ENCODE measurements at places on chromosomes 4 and X.
A peak's percentile ranks its signal among the peaks of the same experiment; 100 is the strongest.

GRCh38 chr4:2183394-2183793 is 58.5 kb downstream of the HAUS3 start:
- DNase-seq = no peak

DNA sequence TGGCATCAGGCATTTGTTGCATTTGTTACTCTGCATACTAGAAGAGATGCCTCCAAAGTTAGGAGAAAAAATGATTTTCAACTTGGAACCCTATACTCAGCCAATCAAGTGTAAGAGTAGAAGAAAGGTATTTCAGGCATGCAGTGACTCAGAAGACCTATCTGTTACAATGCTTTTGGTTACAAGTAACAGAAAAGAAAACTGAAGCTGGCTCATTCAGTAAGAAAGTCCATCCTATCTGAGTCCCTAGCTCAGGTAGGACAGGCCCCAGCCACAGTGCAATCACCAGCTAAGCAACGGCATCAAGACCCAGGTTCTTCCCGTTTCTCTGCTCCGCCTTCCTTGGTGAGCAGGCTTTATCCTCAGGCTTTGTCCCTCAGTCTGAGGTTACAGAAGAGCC is 23.3 kb downstream of the MECP2 start:
- no peak for DNase-seq

- DNase-seq = no peak
Observed at GRCh38 chr4:38493066-38493465, 170.9 kb upstream of the KLF3 start.

DNA sequence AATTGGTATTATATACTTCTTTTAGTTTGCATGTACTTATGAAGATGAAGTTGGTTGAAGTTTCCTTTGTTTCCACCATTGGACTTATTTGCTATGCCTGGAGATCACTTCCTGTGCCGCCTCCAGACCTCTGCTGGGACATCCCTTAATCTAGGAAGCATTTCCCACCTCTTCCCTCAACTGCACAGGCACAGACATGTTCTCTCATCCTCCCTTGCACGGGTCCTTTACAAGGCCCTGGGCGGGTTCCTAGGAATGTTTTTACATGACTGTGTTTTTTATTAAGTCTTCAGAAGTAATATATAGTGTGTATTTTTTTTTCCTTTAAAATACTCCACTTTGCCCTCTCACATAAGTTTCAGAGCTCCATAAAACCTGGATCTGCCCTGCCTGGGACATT is 51.0 kb downstream of the TMEM131L start:
- no peak for DNase-seq

DNA sequence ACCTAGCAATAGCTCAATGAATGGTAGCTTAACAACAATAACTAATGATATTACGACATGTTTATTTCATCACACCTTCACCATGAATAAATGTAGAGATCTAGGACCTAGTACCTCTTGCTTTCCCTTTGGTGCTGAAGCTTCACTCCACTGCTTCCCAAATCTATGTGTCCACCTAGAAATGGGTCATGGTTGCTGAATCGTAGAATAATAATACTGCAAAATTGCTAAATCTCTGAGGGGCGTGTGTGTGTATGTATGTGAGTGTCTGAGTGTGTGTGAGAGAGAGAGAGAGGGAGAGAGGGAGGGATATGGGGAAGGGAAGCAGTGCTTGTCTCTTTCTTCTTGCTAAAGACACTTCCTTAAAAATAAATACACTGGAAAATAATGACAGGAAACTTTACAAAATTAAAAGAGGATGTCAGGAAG is 109.3 kb upstream of the BMP2K start:
- DNase-seq = no peak

- DNase-seq = no peak
Observed at GRCh38 chrX:47214435-47215077, 3.9 kb upstream of the CDK16 start.

GRCh38 chr4:83323136-83323535 is 11.5 kb downstream of the HPSE start:
- no peak for DNase-seq

- DNase-seq = no peak
Observed at GRCh38 chr4:2400841-2401609, 17.4 kb downstream of the ZFYVE28 start.

- DNase-seq = no peak
Observed at GRCh38 chr4:99324979-99325378, 3.8 kb upstream of the ADH1B start.

GRCh38 chr4:72846280-72847111 is 223.0 kb downstream of the COX18 start:
- DNase-seq = no peak

GRCh38 chr4:39865280-39865679 is 112.4 kb downstream of the PDS5A start:
- DNase-seq = no peak

DNA sequence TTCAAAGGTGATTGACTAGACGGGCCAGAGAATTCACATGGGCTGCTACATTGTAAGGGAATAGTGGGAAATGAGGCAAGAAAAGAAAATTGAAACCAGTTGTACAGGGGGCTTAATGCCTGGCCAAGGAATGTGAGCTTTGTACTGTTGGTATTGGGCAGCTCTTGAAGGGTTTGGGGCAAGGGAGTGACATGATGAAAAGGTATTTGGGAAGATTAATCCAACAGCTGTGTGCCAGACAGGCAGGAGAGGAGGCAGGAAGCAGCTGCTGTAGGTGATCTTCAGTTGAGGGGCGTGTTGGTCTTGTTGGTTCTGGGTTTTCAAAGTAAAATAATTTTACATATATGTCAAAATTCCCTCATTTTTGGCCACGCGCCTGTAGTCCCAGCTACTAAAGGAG is 384.5 kb upstream of the TENM3 start:
- DNase-seq = no peak

- DNase-seq = peak; percentile 13
Observed at GRCh38 chrX:14032406-14032805, 2.7 kb upstream of the GEMIN8 start.

- no peak for DNase-seq
Observed at GRCh38 chr4:4315461-4316149, 25.6 kb downstream of the ZBTB49 start.

- DNase-seq = peak; percentile 6
Observed at GRCh38 chr4:152937336-152938236, 1.5 kb downstream of the FHDC1 start.

DNA sequence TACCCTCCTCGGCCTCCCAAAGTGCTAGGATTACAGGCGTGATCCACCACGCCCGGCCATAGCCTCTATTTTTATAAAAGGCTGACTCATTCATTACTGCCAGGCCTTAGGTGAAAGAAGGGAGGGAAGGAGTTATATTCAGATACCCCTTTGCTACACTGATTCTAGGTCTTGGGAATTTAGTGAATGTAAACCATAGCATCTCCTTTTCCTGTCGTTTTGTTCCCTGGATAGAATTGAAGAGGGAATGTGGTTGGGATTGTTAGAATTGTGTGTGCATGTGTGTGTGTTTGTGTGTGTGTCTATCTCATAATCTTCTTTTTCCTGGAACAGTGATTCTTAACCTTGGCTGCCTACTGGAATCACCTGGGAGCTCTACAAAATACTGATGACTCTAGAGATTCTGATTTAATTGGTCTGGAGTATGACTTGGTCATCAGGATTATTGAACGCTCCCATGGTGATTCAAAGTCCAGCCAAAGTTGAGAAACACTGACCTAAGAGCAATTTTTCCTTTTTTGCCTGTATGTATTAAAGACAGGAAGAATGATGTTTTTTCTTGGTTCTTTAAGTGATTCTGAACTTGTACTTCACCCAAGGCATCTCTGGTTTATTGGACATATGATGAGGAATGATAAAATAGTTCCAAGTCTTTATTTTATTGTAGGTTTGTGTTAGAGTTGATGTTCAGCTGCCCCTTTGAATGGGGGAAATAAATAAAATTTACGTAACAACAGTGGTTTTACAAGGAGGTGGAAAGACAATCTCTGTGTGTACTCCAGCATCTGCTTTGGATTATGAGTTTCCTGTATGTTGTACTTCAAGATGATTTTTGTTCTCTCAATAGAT is 37.0 kb downstream of the NAP1L5 start:
- DNase-seq = no peak

GRCh38 chr4:1579901-1580691 is 104.0 kb downstream of the FAM53A start:
- peak; percentile 96 for DNase-seq

DNA sequence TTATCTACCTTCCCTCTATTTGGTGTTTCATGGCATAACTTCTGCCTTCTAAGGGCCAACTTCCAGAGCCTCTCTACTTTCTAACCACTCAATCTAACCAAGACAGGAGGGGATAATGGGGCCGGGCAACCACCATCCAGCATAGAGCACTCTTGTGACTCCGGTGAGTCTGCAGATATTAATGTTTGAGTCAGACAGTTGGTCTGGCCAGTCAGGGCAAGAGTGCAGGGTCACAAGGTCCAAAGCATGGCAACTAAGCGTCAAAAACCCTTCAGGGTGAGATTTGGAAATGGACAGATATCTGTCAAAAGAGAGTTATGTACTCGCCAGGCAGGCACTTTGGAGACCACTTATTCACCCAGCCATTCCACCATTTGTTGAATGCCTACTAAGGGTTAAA is 105.0 kb downstream of the PALLD start:
- no peak for DNase-seq

DNA sequence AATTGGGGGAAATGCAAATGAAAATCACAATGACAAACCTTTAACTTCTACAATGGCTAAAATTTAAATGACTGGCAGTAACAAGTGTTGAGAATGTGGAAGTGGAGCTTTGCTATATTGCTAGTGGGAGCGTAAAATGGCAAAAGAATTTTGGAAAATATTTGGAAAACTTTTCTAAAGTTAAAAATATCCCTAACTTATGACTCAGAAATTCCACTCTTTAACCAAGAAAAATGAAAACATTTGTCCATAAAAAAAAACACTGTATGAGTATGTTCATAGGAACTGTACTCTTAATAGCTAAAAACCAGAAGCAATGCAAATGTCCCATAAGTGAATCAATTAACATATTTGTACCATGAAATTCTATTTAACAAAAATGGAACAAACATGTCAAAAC is 3.6 kb downstream of the TBCK start:
- no peak for DNase-seq

DNA sequence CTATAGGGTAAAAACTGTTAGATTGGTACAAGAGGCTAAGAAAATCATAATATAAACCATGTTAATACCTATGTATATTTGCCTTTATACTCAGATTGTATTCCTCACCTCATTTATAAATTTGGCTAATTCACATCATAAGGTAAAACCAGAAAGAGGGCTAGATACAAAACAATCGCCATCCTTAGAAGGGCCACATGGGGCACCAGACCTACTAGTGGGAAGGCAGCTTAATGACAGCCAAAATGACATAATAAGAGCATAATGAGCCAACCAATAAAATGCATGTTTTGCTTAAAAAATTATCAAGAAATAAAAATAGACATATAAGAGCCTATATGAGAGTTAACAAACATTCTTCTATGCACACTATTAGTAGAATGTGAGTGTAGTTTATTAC is 107.3 kb upstream of the PRDX4 start:
- DNase-seq = no peak

GRCh38 chrX:101999644-102000539 is 68.1 kb upstream of the ZMAT1 start:
- no peak for DNase-seq

DNA sequence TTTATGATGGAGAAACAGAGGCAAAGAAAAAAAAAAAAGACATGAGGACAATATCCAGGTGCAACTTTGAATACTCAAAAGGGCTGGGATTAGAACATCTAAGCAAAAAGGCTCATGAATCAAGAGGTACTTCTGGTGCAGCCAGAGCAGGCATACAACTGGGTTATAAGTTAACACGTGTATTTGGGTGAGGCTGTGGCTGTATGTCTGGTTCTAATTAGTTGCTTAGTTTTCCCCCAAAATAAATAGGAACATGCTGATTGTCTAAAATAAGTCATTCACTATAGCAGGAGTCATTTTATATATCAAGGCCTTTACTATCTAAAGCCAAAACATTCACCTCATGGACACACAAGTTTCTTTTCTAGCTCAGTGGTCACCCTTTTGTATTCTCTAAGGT is 20.2 kb downstream of the NHS start:
- no peak for DNase-seq

- no peak for DNase-seq
Observed at GRCh38 chr4:119897260-119897659, 169.4 kb downstream of the MAD2L1 start.

DNA sequence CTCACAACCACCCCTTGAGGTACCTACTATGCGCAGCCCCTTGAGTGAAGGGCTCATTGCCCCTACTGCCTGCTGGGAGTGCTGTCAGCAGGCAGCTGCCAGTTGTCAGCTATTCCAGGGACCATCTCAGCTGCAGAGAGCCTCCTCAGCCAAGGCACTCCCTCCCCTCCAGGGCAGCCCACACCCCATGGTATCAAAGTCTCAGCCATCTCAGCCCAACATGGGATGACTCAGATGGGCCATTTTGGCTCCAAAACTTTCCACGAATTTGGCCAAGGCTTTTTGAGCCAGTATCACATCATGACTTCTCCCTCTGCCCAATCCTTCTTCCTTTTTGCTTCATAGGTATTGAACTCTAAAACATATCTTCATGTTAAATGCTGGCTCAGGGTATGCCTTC is 61.4 kb upstream of the MAP3K15 start:
- DNase-seq = no peak

DNA sequence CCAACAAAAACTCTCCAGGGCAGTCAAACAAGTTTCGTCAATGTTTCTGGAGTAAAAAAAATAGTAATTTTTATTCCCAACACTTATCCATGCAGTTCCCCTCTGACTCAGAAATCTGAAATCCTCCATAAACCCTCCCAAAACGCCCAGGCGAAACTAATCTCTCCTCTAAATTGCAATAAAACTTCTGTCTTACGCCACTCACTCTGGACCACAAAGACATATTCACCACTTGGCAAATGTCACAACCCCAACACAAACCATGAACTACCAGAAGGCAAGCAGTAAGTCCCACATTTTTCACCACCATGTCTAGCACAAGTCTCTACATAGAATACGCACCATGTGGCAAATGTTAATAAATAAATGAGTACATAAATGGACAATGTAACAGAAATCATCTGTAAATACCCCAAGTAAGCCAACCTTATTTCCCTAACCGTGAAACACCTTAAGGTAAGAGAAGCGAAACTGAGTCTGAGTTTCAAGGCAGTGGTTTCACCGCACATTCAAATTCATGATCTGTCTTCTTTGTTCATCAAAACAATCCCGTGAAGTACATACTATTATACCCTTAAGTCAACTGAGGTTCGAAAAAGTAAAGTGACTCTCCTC is 1.6 kb downstream of the PAPSS1 start:
- DNase-seq = no peak

DNA sequence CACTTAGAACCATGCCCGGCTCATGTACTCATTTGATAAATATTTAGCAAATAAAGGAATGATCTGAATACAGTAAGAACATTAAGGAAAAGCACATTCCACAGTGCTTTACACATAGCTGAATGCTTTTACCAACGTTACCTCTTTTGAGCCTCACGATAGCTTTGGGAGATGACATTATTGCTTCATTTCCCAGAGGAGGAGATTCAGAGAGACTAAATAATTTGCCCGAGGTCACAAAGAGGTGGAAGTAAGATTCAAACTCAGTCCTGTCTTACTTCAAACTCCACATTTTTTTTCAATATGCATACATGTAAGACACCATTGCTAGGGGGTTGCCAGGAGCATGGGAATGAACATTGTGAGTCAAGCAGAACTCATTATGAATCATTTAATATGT is 538.5 kb downstream of the BCOR start:
- no peak for DNase-seq

All from stimulated activated CD4-positive, alpha-beta T cell treated with anti-CD3 and anti-CD28 coated beads, Interleukin-1b, Interleukin-23, amount 100 ng/mL, for 48 hours (primary cell).